ENCODE measurements at places on chromosomes 16 and 17. TPM values are rescaled to one million over a fixed set of nuclear protein-coding genes. Genes with fewer than 3 reads are reported as not detected.

The KRT32 gene
- total RNA-seq: not detected

The EVI2B gene
- 0.76 TPM for total RNA-seq

The TEX19 gene
- not detected for total RNA-seq

The ZNHIT3 gene
- total RNA-seq: 28.5 TPM

The IRF8 gene
- total RNA-seq: not detected

The CES5A gene
- total RNA-seq: not detected

The NKD1 gene
- 13.6 TPM for total RNA-seq

The ITGAE gene
- total RNA-seq: 46.8 TPM

Data from uterus (tissue), 4 donors.